Effector memory CD8-positive, alpha-beta T cell (primary cell): ENCODE measurements at places on chromosomes 6 and 20.

DNA sequence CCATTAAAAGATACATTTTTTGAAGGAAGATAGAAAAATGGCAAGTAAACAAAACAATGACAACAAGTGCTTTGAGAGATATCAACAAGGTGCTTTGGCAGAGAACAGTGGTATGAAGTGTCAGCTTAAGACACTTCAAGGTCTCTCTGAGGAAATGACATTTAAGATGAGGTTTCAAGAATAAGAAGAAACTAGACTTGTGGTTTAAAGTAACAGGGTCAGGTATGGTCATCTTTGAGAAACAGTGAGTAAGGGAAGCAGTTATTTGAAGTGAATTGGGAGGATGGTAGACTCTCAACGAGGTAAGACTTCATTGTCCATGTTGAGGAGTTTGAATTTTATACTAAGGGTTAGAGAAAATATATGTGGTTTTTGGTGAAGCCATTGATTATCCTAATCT, 77.8 kb downstream of the SYCP2L start:
- no peak for DNase-seq

DNA sequence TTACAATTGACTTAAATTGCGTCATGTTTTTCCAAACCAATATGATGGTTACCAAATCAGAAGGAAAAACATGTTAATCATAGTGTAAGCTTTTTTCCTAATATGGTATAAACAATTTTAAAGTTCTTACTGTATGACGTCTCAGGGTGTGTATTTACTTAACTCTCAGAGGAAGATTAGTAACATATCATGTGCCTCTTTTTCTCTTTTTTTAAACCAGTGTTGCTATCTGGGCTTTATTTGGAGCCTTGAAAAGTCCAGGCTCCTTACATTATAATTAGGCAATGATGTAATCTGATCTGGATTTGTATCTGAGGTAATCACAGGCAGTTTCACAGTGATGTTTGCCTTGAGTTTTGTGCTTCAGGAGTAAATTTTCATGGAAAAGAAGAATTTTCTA, 20.4 kb upstream of the RAB23 start:
- DNase-seq = no peak

GRCh38 chr6:163861627-163862026, 447.1 kb downstream of the QKI start:
- no peak for DNase-seq

DNA sequence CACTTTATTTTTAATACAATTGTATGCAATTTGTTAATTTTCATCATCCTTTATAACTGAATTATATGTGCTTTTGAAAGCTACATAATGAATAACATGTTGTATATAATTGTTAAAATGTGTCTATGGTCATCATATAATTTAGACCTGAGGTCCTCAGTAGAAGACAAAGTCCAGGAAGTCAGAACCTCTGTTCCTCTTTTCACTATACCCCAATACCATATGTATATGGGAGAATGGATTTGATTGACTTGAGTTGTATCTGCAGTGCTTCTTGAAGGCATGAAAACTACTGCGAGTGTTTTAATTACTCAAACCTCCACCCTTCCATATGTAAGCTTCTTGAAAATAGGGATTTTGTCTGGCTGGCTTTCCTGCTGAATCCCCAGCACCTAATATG, 140.7 kb upstream of the NEDD9 start:
- DNase-seq = no peak

DNA sequence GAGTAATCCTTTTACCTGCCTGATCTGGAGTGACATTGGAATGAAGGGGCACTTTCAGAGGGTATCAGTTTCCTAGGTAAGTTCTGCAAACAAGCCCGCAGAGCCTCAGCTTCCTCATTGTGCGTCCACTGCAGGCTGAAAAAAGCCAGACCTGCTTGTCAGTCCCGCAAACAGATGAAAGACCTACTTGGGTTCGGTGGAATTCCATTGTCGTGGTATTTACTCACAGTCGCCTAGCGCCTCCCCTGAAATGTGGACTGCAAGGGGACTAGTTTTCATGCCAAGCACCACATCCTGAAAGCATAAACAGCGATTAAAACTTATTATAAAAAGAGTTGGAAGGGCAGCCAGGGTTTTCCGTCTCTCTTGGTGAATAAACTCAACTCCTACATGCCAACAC, 121.5 kb downstream of the PAX1 start:
- DNase-seq = no peak

DNA sequence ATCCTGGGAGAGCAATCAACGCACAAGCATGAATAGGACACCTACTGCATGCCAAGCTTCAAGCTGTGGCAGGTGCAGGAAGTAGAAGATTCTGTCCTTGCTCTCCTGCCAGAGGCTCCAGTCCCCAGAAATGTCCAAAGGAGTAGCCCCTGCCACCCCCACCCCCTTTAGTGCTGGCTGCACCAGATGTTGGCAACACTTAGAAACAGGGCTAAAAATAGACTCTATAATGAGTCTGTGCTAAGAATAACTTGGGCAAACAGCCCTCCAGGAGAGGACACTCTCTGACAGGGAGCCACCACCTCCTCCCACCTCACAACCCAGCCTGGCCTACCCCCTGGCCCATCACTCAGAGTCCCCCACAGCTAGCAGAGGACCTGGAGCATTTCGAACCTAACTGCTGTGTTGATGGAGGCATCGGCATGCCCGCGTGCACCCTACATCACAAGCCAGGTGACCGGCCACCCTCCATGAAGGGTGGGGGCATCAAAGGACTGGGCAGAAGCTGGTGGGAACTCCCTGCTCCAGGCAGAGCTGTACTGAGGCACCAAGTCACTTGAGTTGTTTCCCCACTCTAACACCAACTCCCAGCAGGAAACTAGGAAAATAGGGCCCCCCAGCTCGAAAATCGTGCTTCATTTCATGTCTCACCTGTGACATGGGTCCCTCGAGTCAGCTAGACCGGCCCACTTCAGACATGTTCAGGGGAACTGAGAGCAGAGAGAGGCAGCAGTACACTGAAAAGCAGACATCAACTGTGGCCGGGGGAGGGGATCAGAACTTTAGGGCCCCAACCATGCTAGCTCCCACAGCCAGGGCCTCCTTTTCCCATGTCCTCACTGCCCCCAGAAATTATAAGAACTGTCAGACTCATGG, 18.7 kb downstream of the TFEB start:
- no peak for DNase-seq

GRCh38 chr6:1502041-1502440, 107.7 kb upstream of the FOXC1 start:
- DNase-seq = no peak

DNA sequence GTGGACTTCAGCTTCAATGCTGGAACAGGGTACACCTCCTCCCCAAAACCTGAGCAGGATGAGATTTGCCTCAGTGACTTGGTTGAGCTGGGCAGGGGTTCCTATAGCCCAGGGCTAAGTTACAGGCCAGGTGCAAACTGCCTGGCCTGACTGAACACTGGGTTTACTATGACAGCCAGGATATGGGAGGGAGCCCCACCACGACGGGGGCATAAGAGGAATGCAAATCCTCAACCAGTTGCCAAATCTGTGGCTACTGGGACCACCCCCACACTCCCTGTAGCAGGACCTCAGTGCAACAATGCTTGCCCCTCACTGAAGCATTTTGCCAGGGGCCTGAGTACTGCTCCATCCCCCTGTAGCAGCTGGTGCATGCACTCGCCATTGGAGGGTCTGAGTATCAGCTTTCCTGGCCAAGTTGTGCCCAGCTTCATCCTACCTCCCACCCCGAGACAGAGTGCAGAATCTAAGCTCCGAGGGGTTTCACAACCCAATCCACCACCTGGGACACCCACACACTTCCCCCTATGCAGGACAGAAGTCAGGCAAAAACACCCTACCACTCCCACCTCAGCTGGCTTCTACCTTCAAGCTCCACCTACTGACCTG, 27.6 kb downstream of the TREML4 start:
- no peak for DNase-seq

- no peak for DNase-seq
Measured at GRCh38 chr6:9830808-9831207, 584.1 kb downstream of the TFAP2A start.

- no peak for DNase-seq
Measured at GRCh38 chr20:50692552-50692933, 1.2 kb upstream of the RIPOR3 start.

GRCh38 chr6:30769853-30770524, 25.6 kb upstream of the IER3 start:
- DNase-seq = no peak
